GM12864 (cell line): ENCODE measurements at places on chromosomes 3 and 15.

- no peak for DNase-seq
Observed at GRCh38 chr3:159904455-159904854, 84.2 kb upstream of the IL12A start.

DNA sequence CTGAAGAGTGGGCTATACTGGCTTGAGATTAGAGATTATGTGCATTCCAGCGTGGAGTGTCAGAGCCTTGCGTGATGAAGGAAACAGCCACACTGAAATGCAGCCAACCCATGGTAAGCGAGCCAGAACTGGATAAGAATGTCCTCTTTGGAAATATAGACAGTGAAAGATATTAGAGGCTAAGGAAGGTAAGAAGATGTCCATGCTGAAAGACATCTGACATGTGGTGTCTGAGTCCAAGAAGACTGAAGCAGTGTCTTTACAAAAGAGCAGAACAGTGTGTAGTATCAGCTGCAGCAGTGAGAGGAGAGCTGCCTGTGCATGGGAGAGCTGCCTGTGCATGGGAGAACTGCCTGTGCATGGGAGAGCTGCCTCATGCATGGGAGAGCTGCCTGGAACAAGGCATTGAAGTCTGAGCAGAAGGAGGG, 672.2 kb downstream of the DIPK2A start:
- no peak for DNase-seq

- DNase-seq: no peak
Observed at GRCh38 chr3:132090921-132091320, 56.1 kb upstream of the CPNE4 start.

DNA sequence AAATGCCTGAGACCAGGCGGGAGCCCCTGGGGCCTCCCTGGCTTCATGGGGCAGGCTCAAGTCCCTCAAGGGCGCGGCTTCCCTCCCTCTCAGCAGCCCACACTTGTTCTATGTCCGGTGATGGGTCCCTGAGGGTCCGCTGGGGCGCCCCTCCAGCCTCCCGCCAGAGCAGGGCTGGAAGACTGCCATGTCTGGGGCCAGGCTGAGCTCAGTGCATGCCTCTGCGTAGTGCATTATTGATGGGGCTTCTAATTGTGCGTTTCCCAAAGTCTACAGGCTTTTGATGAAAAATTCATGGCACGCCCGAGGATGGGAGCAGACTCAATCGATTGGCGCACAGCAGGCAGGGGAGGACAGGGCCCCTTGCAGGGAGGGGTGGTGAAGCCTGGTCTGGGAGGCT, 51.3 kb downstream of the CYP11A1 start:
- no peak for DNase-seq

- no peak for DNase-seq
Observed at GRCh38 chr3:155302481-155302880, 9.0 kb upstream of the STRIT1 start.

GRCh38 chr3:14319654-14320182, 82.7 kb upstream of the SLC6A6 start:
- peak; percentile 84 for DNase-seq

- no peak for DNase-seq
Observed at GRCh38 chr3:178099274-178099673, 437.0 kb upstream of the KCNMB2 start.

- peak; percentile 87 for DNase-seq
Observed at GRCh38 chr15:78938658-78939488, 6.0 kb downstream of the CTSH start.

GRCh38 chr3:177687291-177687690, 490.0 kb upstream of the TBL1XR1 start:
- DNase-seq: no peak

DNA sequence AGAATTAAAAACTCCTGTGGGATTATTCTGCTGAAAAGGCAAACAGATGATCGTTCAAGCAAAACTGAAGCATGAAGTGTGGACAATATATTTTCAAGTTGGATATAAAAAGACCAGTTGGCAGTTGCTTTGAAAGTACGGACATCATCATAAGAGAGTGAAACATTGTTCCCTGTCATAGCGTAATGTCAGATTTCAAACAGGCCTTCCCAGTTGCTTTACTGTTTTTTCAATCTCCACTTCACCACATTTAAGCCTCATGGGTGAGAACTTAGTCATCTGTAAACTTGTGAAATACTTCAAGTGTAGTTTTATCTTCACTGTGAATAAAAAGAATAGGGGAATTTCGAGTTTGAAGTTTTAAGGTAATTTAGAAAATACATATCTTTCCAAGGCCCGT, 435.1 kb upstream of the CNTN3 start:
- DNase-seq: no peak

GRCh38 chr15:89827829-89828228, 13.2 kb upstream of the ANPEP start:
- DNase-seq: no peak

GRCh38 chr3:129663045-129663446, 56.6 kb upstream of the PLXND1 start:
- DNase-seq: no peak

DNA sequence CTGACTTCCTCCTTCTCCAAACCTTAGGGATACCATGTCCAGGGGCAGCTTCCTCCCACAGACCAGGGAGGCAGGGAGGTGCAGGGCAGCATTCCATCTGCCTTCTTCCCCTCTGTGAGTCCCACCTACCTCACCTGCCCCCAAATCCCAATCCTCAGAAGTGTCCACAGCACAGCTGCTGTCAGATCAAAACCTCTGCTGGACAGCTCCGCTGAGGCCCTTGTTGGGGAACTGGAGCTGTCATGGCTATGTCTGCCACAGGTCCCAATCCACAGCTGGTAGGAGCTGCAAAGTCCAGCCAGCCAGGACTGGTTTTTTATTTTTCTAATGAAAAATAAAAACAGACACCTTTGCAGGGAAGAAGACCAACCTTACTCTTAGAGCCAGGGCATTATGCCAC, 40.7 kb upstream of the TBC1D21 start:
- DNase-seq: no peak

DNA sequence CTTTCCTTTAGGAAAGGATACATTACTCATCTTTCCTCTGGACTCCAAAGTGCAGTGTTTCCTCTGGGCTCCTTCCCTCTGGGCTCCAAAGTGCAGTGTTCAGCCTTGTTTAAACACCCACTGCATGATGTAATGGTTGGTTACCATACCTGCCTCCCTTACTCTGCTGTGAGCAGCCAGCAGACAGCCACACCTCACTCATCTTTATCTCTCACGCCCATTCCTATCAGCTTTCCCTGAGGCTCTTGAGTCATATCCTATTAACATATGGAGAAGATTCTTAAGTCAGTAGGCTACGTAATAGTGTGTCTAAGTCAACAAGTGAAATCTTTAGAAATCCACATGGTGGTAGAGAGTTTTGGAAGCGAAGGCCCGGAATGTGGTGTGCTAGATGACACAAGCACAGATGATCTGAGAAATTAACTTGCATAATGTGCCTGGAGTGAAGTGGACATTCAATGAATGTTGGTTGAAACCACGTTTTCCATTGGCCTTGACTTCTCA, 97.2 kb upstream of the CTNNB1 start:
- no peak for DNase-seq

DNA sequence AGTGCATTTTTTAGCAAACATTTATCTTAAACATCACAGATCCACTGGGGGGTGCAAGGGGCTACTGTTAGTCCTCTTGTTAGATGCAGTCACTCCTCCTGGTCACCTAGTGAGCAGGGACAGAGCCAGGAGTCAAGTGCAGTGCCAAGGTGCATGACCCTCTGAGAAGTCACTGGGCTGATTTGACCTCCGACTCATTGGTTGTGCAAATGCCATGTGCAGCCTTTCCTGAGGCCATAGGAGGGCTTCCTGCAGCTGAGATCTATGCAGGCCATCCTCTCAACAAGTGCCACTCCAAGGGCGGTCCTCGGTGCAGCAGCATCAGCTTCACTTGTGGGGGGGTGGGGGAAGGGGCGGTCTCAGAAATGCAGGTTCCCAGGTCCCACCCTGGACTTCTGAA, 60.2 kb downstream of the GPD1L start:
- DNase-seq: no peak

GRCh38 chr15:25248583-25249235, 190.1 kb downstream of the UBE3A start:
- no peak for DNase-seq

- peak; percentile 81 for DNase-seq
Observed at GRCh38 chr15:49169880-49170597, at the start of gene GALK2. TSS of gene GALK2 (plus strand) at chr15:49170247. CDS start at chr15:49170323, 76 bp downstream.

- no peak for DNase-seq
Observed at GRCh38 chr3:105365081-105365390, 1.7 kb upstream of the ALCAM start.

DNA sequence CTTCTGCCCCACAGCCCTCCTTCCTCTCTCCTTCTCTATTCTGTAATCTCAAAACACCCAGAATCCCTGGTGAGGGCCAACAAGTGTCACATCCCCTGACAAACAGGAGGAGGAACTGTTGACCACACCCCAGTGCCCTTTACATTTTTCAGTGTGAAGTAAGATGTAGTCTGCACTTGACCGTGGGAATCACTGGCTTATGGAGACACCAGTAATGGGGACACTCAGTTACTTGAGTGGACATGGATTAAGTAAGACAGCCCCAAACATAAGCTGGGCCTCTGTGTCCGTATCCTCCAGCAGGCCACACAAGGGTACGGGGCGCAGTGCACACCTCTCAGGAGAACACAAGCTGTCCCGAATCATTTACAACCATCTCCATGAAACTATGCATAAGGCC, 28.4 kb upstream of the LIMD1 start:
- no peak for DNase-seq

DNA sequence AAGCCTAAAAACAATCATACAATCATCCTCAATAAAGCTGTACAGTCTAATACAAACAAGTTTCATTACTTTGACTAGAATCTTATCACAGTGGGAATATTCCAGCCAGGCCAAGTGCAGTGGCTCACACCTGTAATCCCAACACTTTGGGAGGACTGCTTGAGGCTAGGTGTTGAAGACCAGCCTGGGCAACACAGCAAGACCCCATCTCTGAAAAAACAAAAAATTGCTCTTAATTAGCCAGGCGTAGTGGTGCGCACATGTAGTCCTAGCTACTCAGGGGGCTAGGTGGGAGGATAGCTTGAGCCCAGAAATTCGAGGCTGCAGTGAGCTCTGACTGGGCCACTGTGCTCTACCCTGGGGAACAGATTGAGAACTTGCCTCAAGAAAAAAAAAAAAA, 3.3 kb downstream of the RPN1 start:
- DNase-seq: no peak

GRCh38 chr15:71392861-71393283, 277.6 kb downstream of the THSD4 start:
- no peak for DNase-seq

DNA sequence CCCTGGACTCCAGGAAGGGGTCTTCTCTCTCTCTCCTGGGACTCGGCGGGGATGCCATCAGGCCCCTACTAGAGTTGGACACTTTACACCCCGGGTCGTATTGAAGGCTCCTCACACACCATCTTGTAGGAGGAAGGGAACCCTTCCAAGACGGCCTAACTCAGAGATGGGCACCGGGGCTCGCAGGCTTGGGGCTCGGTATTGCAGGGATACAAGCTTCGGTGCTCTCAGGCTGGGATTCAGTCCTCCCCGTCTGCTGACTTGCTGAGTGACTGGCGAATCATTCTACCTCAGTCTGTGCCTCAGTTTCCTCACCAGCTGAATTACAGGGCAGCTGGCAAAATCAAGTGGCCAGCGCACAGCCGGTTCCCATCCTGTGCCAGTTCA, 419 bp upstream of the CALML4 start:
- no peak for DNase-seq

DNA sequence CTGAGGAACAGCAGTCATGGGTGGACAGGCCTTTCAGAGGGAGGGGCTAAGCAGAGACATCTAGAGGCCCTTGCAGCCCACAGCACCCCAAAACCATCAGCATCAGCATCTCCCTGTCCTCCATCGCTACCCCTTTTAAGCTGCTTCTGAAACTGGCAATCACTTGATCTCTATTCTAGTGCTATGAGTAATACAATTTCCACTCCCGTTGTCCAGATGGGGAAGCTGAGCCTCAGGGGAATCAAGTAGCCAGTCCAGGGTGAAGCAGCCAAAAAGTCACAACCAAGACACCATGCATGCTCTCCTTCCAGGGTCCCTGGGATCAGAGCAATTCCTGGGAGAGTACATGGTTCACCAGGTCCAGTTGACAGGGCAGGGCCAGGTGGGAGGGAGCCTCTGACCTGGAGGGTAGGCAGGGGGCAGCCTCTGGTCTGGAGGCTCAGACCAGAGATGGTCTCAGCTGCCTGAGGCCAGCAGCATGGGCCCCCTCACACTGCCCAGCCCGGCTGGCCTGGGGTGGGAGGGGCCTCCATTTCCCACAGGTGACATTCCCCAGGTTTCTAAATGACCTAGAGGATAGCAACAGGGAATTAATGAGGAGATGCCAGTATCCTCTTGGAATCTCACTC, 30.0 kb downstream of the KLHL25 start:
- no peak for DNase-seq

GRCh38 chr3:129662191-129662608, 55.7 kb upstream of the PLXND1 start:
- no peak for DNase-seq

DNA sequence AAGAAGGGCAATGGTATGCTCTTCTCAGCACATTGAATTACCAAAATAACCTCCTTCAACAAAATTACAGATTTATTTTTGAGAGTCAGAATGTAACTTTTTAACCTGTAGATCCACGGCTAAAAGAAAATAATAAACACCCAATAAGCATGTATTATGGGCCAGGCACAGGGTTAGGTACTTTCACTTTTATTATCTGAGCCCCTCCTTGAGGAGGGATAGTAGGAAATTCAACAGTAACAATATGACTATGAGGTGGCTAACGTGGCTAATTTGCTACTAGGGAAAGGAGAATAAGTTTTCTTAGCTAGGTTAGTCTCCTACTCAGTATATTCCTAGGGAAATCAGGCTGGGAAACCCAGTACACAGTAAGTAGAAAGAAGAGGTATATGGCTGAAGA, 306.9 kb downstream of the GAP43 start:
- DNase-seq: no peak

GRCh38 chr15:28974142-28974541, 88.4 kb downstream of the APBA2 start:
- DNase-seq: no peak

GRCh38 chr3:128231606-128232005, 78.3 kb downstream of the EEFSEC start:
- no peak for DNase-seq

DNA sequence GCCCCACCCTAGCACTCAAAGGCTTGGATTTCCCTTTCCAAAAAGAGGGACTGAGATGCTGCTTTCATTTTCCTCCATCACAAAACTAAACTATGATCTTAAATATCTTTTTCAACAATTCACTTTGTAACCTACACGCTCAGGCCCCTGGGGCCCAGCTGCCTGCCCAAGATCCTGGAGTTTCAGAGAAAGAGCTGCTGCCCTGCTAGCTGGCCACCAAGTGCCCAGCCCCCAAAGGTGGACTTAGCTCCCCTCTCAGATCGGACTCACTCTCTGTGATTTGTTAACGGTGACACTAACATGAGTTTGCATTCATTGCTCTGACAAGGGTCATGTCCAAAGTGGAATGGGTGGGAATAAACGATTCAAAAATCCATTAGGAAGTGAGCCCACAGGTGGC, 119.6 kb upstream of the SMAD3 start:
- DNase-seq: no peak

GRCh38 chr3:107411056-107411455, 33.8 kb downstream of the CCDC54 start:
- DNase-seq: no peak
